NCI-H2081 (cell line): ENCODE measurements at places on chromosomes 7 and 10.

GRCh38 chr10:59181668-59182067 is 5.2 kb downstream of the PHYHIPL start:
- peak; percentile 56 for DNase-seq

DNA sequence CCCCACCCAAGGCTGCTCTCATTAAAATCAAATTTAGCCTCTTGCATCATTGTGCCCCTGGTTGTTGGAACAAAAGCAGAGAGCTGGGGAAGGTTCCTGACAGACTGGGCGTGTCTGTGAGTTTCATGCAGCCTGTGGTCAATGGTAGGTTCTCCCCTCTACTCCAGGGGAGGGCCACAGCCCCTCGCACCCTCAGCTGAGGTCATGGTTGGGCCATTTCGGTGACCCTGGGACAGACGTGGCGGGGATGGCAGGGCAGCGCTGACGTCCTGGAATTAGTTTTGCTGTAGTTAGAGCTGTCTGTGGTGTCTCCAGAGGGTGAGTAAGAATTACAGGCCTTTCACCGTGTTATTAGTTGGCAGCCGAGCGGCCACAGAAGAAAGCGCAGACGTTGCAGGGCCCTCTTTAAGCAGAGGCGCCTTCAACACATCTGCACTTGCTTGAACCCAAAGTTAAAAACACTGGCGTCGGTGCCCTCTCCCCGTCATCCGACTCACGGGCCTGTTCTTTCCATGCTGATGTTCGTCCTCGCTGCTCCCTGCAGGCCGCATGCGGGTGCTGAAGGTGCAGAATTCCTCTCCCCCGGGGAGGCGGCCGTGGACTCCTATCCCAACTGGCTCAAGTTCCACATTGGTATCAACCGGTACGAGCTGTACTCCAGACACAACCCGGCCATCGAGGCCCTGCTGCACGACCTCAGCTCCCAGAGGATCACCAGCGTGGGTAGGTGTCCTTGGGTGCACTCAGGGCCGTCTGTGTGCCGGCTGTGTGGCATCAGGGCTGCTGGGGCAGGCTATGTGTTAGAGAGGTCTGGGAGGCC is 2.8 kb downstream of the FAM20C start:
- DNase-seq: no peak

DNA sequence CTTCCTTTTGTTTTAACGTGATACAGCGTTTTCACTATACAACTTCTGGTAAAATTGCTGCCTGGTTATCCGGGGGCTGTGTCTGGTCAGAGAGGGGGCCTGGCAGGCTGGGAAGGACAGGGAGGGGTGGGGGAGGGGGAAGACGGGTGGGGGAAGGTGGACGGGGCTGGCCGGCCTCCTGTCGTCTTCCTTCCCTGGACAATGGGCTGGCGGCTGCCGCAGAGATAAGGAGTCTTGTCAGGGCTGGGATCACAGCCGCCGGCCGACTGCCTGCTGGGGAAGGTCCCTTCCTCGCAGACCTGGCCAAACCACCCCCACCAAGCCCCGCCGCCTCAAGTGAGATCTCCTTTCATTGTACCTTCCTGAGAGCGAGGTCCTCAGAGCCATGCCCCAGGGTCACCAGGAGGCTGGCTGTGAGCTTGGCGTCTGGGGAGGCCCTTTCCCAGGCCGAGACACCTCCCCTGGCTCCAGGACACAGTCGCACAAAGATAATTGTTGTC is 151.2 kb upstream of the TNRC18 start:
- no peak for DNase-seq

- no peak for DNase-seq
Measured at GRCh38 chr10:77927402-77928246, 1.1 kb upstream of the DLG5 start.

DNA sequence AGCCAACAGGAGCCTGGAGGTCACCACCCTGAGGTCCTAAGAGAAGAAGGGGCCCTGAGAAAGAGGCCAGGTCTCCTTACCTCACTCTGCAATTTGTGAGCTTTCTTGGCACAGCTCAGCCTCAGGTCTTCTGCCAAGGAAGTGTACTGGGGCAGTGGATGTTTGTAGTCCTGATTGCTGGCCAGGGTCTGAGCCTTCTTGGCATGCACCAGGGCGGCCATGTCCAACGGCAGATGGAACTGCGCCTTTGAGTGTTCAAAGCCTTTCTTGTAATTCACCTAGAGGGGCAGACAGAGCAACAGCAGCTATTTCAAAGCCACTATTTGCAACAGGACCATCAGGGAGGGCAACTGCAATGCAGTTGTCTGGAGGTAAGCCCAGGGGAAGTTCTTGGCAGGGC is 51.7 kb downstream of the NRAP start:
- no peak for DNase-seq

DNA sequence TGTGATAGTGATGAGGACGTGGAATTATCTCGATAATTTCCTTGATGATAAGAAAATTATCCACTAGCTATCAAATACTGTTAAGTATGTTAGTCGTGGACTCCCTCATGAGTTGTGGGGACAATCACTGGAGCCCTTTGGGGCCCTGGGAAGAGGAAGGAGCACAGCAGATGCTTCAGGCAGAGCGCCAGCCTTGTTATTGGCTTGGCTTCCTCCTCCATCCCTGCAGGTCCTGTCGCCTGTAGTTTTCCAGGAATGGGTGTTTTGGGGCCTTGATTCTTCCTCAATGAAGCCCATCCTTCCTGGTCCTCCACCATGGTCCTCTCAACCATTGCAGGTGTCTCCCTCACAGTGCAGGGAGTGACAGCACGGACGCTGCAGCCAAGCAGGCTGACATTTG is 32.5 kb upstream of the ZNF32 start:
- DNase-seq: no peak

- DNase-seq: no peak
Measured at GRCh38 chr7:44802418-44803025, 6.0 kb downstream of the PPIA start.

DNA sequence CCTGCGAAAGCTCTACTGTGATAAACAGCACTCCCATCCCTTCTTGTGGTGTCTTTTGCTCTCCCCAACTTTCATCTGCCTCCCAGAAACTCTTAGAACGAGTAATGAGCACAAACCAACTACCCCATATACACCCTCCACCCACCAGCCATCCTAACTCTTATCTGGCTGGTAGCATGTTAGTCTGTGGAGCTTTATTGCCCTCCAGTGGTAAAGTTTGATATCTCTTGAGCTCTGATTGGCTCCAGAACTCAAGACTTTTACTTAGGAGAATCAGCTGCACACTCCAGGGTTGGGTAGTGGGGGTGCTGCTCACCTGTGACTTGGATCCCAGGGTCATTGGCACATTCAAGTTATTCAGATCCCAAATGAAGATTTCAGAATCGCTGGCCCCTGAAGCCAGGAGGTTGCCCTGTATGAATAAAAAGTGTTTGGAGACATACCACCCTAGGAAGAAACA is 10.9 kb downstream of the SEC31B start:
- DNase-seq: peak; percentile 11

- DNase-seq: no peak
Measured at GRCh38 chr7:56605146-56605545, 488.9 kb upstream of the NUPR2 start.

DNA sequence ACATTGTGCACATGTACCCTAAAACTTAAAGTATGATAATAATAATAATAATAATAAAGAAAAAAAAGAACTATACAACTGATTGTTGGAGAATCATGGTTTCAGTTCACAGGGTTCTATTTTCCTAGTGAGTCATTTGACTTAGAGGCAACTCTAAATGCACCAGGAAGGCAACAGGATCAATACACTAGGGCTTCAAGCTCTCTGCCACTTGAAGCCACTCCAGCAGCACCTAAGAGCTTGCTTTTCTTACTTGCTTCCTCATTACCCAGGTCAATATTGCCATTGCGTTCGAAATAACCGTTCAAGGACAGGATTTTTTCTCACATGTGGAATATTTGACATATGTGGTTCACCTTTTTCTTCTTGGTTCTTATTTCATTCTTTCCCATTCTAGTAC is 189.7 kb downstream of the GRM3 start:
- no peak for DNase-seq

DNA sequence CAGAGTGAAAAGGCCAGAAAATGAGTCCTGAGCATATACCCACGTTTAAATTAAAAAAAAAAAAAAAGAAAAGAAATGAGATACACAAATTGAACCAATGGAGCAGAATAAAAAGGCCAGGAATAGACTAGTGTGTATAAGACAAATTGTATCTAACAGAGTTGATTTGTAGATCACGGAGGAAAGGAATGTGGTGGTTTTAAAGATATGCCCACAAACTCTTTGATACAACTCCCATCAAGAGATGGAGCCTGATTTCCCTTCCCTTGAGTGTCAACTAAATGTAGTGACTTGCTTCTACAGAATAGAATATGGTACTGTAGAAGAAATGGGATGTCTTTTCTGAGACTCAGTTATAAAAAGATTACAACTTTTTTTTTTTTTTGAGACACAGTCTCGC is 10.4 kb downstream of the SYPL1 start:
- DNase-seq: no peak

- DNase-seq: no peak
Measured at GRCh38 chr7:139583826-139584553, 60.5 kb downstream of the CLEC2L start.

- DNase-seq: peak; percentile 4
Measured at GRCh38 chr7:134637934-134638719, 8.5 kb upstream of the BPGM start.

DNA sequence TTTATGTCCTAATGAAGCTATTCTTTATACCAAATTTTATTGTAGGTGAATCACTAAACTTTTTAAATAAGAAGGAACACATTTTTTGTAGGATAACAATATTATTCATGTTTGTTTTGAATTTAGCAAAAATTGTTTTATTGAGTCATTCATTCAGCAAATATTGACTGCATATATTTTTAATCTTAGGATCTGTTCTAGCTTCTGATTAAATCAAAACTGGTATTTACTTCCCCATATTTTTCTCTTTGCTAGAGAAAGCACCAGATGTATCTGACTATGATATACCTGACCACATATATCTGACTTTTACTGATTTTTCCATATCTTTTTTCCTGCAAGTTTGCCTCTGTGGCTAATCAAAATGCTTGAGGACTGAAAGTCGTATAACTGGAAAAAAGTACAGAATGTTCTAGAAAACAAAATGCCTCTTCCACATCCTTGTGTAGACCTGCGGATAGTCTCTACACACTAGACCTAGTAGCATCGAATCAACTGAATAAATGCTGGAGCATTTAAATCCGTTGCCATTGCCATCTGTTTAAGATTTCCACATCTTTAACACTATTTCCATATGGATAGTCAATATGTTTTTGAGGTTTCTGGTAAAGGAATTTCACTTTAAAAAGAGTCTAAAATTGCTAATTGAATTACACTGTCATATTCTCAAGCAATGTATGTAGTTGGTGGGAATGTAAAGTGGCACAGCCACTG is 594.7 kb downstream of the KCNMA1 start:
- DNase-seq: no peak

- no peak for DNase-seq
Measured at GRCh38 chr10:102758240-102758932, 14.6 kb downstream of the WBP1L start.

- DNase-seq: no peak
Measured at GRCh38 chr10:78248651-78249464, 215.2 kb downstream of the RPS24 start.

DNA sequence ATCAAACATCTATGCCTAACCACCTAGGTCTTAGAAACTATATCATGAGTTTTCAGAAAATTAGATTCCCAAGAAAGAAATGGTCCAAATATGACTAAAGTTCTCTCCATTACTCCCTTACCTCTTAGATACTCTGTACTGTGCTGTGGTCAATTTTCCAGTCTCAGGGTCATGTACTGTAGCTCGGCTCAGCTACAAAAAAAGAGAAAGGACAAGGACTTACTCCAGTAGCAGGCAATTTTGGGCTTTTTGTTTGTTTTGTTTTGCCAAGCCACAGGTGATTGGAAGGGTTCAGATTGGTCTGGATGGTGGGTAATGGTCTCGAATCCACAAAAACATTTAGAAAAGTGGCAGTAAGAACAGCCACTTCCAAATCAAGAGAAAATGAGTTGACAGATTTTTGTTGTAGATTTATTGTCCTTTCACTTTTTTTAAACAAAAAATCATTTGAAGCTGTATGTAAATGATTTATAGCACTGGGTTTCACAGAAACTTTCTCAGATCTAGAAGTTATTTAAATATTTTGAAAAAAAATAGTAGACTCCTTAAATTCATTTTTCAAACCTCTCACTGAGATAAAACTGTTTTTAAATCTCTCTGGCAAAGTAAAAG is 52.8 kb downstream of the P4HA1 start:
- DNase-seq: no peak

DNA sequence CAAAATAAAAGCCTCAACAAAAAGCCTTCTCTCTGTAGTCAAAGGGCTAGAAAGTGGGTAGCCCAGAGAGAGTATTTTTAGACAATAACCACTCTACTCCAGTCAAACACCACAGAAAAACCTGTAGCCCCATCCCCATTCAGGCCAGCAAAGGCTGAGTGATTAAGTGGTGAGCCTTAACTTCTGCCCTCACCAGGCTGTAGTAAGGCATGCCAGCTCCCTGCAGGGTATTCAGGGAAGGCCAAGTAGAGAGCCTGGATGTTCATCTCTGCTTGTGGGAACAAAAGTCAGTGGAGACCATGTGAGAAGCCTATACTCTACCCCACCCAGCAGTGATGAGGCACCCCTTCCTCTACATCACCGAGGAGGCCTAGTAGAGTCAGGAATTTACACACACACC is 51.2 kb downstream of the HIF1AN start:
- DNase-seq: no peak

GRCh38 chr7:80153446-80153845 is 18.8 kb downstream of the GNAI1 start:
- DNase-seq: no peak

- DNase-seq: no peak
Measured at GRCh38 chr10:24901686-24902399, 50.6 kb downstream of the PRTFDC1 start.

DNA sequence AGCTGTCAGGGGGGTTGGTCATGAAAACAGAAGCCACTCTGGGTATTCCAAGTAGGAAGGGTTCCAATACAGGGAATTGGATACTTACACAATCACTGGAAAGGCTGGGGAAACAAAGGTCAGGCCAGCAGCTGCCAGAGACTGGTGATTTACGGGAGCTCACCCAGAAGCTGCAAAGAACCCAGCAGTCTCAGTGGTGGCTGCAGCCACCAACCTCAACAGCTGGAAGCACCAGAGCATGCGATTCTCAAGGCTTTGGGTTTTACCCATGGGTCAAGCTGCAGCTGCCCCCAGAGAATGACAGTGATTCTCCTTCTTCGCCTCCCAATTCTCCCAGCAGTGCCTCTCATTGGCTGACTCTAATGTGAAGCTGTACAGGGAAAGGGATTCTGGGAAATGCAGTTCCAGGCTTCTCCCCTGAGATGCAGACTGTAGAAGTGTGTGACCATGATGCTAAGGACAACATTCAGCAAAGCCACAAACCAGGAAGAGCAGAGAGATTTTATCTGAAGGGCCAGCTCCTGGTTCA is 107.2 kb upstream of the TCF7L2 start:
- no peak for DNase-seq

DNA sequence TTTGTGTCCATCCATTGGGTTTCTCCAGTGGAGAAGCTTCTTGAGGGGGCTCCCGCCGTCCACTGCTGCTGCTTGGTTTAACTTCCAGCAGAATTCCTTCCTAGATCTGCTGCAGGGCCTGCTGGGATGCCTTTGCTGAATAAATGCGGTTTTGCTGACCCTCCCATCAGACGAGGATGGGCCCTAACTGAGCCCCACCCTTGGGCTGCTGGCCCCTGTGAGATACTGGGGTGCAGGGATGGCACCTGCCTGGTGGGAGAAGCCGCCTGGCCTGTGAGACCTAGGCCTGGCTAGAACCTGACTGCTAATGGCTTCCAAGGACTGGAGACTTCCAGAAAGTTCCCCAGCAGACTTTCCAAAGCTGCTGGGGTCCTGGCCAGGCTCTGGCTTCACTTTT is 43.8 kb downstream of the ZNF467 start:
- DNase-seq: no peak
